Dermis lymphatic vessel endothelial cell (primary cell): ENCODE measurements at places on chromosomes 6 and 20. TPM values are rescaled to one million over a fixed set of nuclear protein-coding genes. Genes with fewer than 3 reads are reported as not detected.

MUC21 gene
- not detected in 2 replicates for total RNA-seq

SLC22A7 gene
- not detected in 2 replicates for total RNA-seq

BPHL gene
- total RNA-seq, result 9.3 and 11.0 TPM in 2 replicates

SLC17A1 gene
- total RNA-seq, result not detected in 2 replicates

BNIP5 gene
- not detected in 2 replicates for total RNA-seq

MYBL2 gene
- 1.8 and 2.6 TPM in 2 replicates for total RNA-seq

SIRPD gene
- total RNA-seq, result not detected in 2 replicates

BHLHE23 gene
- total RNA-seq, result not detected in 2 replicates
